ENCODE measurements at places on chromosomes 1 and 21.

GRCh38 chr1:211619033-211619996, 40.4 kb upstream of the SLC30A1 start:
- DNase-seq = no peak

DNA sequence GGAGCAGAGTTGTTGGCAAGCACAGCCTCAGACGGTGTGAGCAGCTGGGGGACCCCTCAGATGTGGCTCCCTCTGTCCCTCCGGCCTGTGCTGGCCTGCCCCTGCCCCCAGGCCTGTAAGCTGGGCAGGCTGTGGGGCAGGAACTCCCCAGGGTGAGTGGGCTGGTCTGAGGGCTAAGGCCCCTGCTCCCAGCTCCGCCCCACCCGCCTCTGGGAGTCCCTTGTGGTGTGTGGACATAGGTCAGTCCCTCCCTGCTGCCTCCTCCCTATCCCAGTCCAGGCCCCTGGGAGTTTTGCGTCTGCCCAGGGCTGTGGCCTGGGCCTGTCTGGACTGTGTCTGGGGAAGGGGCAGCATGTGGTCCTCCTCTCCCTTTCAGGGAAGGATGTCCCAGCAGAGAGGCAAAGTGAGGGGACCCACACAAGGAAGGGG, 3.6 kb upstream of the VWA1 start:
- DNase-seq = no peak

DNA sequence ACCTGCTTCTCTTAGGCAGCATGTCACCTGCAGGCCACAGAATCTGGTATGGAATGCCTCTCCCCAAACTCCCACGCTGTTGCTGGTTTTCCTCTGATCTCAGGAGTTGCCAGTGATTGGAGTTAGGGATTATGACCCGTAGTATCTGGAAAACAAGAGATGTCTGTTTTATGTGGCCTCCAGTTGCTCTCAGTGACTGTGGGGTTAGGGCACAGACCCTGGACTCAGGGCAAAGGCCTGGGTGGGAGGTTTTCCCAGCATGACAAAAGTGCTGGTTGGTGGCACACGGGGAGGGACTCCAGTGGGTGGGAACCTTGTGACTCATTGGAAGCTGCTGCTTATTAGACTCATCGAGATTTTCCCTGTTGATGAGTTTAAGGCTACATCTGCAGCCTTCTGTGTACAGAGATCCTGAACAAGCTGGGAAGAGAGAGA, at the start of gene NR1I3:
NR1I3 (minus strand) TSS at position 165 of the 435 bp plus-strand sequence. CDS start 1,638 bp downstream, outside the sequence.
- DNase-seq = no peak

GRCh38 chr1:221429264-221429663, 312.6 kb downstream of the DUSP10 start:
- DNase-seq = peak; percentile 30

DNA sequence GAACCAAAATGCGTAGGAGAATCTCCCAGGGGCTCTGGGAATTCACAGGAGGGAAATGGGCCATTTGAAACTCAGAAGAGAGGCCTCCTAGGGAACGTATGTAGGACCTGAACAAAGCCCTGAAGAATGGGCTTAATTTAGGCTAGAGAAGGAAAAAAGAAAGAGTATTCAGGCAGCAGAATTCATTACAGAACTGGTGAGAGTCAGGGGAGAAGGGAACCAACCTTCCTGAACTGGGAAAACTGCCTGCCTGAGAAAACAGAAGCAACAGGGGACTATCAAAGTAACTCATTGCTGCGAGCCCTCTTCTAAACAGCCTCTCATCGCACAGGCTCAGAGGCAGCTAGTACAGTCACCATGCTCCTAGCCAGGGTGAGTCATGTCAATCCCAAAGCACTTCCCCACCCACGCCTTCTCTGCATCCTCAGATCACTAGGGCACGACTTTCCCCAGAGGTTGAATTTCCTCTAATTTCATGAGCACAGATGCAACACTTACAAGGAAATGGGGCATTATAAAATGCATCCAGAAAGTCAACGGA, 98.1 kb downstream of the ADSS2 start:
- DNase-seq = peak; percentile 99

- no peak for DNase-seq
Observed at GRCh38 chr1:76136894-76137293, 62.3 kb downstream of the ST6GALNAC3 start.

GRCh38 chr1:170192546-170192945, 46.8 kb downstream of the NTMT2 start:
- no peak for DNase-seq

- DNase-seq = peak; percentile 33
Observed at GRCh38 chr1:179253286-179253972, 24.0 kb upstream of the ABL2 start.

DNA sequence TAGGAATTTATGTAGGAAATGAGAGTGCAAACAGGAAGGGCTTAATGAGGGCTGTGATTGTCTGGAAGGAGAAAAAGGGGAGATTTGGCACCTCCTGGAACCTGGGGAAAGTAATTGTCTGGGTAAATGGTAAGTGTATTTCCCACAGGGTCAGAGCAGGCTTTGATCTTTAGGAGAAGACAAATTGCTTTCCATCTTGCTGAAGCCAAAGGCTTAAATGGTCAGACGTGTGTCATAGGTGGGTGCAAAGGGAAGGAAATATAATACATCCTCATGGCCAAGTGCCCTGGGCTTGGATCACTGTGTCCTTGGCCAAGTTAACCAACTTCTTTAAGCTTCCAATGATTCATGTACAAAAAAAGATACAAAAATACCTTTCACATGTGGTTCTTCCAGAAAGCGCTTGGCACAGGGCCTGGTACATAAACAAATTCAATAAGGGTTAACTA, 1.3 kb upstream of the DUSP23 start:
- DNase-seq = peak; percentile 62

DNA sequence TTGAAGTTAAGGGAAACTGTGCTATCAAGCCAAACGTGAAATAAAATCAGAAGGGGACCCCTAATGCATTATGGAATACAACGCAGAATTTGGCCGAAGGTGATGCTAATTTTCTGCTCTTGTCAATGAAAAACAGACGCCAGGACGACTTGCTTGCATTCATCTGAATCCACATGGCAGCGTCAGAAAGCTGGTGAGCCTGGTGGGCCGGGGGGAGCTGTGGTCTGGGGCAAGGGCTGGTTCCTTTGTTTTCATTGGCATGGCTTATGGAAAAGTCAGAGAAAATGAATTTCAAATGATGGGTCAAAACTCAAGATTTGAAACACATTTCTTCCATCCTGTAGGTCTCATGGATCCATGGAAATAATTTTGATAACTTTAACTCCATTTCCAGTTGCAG, 86.4 kb upstream of the RUNX1 start:
- no peak for DNase-seq

DNA sequence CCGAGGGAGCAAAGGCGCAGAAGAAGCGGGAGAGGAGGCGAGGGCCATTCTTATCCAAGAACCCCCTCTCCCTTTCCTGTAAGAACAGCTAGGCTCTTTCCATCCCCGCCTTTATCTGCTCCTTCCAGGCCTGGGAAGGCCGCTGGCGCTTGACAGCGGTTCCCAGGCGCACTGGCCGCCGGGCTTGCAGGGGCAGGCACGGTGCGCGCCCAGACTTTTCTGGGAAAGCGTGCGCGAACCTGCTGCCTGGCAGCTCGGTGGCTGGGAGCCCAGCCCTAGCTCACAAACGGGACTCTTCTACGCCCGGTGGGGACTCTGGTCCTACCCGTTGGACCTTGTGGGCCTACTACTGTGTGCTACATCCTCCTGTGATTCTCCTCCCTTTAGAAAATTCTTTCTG, 8.8 kb upstream of the IFNLR1 start:
- DNase-seq = no peak

GRCh38 chr1:110570901-110571300, 35.3 kb downstream of the KCNA2 start:
- no peak for DNase-seq

DNA sequence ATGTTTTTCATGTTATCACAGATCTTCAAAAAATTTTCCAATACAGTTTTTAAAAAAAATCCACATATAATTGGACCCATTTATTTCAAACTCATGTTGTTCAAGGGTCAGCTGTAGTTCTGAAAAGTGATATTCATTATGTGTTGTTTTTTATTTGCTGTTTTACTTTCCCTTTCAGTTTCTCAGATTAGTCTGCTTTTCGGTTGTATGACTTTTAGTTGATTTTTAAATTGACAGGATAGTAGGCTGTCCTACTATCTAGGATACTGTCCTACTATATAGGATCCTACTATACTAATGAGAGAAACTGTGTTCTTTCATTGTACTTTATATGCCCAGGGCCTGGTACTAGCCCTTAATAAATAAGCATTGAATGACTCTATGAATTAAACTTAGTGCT, 33.6 kb upstream of the GPR52 start:
- DNase-seq = no peak

- no peak for DNase-seq
Observed at GRCh38 chr21:42437786-42438185, 34.1 kb downstream of the UBASH3A start.

GRCh38 chr1:118381197-118381869, 196.3 kb upstream of the SPAG17 start:
- DNase-seq = no peak

All from foreskin fibroblast (primary cell).